ENCODE measurements at places on chromosomes 1 and 21. TPM values are rescaled to one million over a fixed set of nuclear protein-coding genes. Genes with fewer than 3 reads are reported as not detected.

The PALMD gene
- not detected for polyA plus RNA-seq

The KIF26B gene
- polyA plus RNA-seq = 0.10 TPM

The KRTAP13-1 gene
- not detected for polyA plus RNA-seq

The PGLYRP3 gene
- polyA plus RNA-seq = not detected

The PRRC2C gene
- polyA plus RNA-seq = 12.4 TPM

The FMO4 gene
- polyA plus RNA-seq = 1.8 TPM

The S1PR1 gene
- 320 TPM for polyA plus RNA-seq

The VANGL1 gene
- 1.6 TPM for polyA plus RNA-seq

The SPRR2E gene
- not detected for polyA plus RNA-seq

The OR2L2 gene
- polyA plus RNA-seq = not detected

The SUSD4 gene
- 18.5 TPM for polyA plus RNA-seq

The ANXA9 gene
- 0.23 TPM for polyA plus RNA-seq

The RPTN gene
- not detected for polyA plus RNA-seq

The CBR3 gene
- polyA plus RNA-seq = 15.6 TPM

The C1orf185 gene
- not detected for polyA plus RNA-seq

The GJA5 gene
- polyA plus RNA-seq = not detected

The CCDC27 gene
- not detected for polyA plus RNA-seq

The IL10 gene
- 0.34 TPM for polyA plus RNA-seq

The IFI44 gene
- 43.6 TPM for polyA plus RNA-seq

The AMY1A gene
- polyA plus RNA-seq = not detected

The ADAMTS4 gene
- polyA plus RNA-seq = not detected

The SEMA4A gene
- polyA plus RNA-seq = 1.3 TPM

The SPRR2A gene
- polyA plus RNA-seq = not detected

The FCRL5 gene
- 0.28 TPM for polyA plus RNA-seq

The ALX3 gene
- not detected for polyA plus RNA-seq

The ERG gene
- not detected for polyA plus RNA-seq

The OR2T2 gene
- not detected for polyA plus RNA-seq

The ATP1A4 gene
- polyA plus RNA-seq = not detected

The CELA3A gene
- not detected for polyA plus RNA-seq

The RGS13 gene
- polyA plus RNA-seq = not detected

The IFI44L gene
- polyA plus RNA-seq = 12.4 TPM

The LRRC38 gene
- not detected for polyA plus RNA-seq

The LENEP gene
- not detected for polyA plus RNA-seq

The AJAP1 gene
- not detected for polyA plus RNA-seq

The RAB42 gene
- not detected for polyA plus RNA-seq

The CHODL gene
- 0.20 TPM for polyA plus RNA-seq

The TMEM125 gene
- polyA plus RNA-seq = not detected

The FBLIM1 gene
- not detected for polyA plus RNA-seq

The SHISAL2A gene
- polyA plus RNA-seq = 3.2 TPM
